T-helper 1 cell (primary cell): ENCODE measurements at places on chromosomes 6 and 20.

DNA sequence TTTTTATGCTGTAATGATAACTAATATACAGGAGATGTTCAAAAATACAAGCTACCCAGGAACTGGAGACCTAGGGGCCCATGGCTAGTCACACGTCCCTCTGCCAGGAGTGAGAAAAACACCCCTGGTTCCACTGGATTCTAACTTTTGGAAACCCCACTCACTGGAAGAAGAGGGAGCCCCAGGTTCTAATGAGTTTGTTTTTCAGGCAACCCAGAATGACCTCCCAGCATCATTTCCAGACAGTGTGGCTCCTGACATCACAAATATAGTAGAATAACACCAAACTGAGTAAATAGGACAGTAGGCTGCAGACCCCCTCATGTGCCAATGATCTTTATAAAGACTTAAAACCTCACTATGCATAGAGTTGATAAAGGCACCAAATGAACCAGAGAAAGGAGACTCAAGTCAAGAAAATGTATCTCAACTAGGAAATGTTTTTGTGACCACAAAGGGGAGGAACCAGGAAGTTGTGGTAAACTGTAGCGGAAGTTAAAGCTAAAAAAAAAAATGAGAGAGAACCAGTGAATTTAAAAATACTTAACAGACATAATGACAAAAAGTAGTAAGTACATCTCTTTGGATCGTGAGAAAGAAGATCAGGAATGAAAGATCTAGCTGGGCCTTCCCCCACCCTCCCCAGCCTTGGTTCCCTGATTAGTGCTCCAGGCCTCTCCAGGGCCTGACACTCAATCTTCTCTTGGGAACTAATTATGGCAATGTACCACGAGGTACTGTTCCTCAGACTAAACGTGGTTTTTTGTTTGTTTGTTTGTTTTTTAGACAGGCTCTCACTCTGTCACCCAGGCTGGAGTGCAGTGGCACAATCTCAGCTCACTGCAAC lies 19.8 kb downstream of the HLA-E start:
- peak; percentile 47 for DNase-seq

DNA sequence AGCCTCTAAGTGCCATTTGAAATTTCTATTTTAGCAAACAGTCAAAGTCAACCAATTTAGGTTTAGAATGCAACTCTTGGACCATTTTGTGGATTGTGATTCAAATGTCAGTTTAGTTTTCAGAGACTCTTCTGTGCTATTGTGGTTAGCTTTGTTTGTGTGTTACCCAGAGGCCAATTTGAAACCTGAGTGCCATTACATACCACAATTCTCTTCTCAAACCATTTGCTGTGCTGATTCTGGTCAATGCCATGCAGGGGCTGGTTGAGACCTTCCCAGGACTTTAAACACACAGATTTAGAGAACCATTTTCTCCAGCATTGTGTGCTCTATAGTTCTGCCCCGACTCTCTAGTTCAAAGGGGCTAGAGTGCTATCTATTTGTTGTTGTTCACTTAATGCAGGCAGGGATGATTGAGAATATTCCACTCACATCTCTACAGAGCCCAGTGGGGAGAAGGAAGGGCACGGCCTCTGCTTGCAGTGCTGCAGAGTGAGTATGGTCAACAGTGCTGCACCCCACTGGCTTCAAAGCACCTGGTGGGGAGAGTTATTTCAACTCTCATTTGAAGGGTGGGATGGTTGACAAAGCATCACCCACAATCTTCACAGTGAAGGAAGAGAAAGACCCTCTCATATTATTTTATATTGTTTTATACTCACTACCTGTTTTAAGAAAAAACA lies 738.2 kb downstream of the COL12A1 start:
- DNase-seq = no peak

DNA sequence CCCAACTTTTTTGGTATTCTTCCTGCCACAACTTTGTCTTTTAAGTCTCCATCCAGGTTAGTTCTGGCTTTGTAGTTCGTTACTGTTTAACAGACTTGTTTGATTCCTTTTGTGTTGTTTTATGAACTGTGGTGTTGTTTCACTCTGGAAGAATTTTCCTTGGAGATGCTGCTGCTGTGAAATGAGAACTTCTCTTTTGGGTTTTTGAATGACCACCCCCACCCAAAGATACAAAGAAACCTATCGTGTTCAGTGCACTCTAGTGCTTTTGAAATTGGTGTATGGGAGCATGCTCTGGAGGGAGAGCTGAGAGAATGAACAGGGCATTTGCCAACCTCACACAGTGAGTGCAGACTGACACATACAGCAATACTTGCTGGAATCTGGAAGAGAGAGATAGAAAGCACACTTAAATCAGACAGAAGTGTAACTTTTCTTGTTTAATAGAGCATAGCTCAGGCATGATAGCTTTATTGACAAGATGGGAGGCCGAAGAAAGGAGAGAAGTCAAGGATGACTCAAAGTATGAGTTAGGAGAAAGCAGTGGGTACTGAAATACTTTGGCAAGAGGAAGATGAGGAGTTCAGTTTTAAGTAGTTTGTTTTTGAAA lies 293.1 kb downstream of the SOX4 start:
- no peak for DNase-seq

DNA sequence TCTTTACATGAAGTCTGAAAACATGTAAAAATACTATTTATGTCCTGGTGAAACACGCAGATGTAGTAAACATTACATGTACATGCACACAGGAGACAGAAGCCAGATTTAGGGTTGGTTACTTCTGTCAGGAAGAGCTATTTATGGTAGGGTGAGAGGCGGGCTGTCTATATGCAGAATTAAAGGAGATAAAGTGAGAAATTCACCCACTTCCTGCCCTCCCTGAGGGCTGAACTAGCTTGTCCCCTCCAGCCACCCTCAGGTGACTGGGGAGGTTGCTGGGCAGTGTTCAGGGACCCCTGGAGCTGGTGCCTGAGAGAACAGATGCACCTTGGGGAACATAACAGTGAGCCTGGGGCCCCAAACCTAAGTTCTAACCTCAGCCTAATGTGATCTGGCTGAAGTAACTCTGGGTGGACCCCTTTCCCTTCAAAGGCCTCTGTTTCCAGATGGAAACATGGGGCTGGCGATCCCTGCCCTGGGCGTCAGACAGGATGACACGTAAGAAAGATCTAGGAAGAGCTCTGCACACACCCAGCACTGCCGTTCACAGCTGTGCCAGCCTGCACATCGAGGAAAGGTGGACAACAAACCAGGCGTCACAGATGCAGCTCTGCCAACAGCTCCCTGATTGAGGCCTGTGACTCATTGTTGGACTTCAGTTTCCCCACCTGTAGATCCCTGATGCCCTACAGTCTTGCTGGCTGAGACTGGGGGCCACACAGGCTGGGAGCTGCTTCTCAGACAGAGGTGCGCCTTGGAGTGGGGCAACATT lies 1.3 kb downstream of the PI16 start:
- no peak for DNase-seq

DNA sequence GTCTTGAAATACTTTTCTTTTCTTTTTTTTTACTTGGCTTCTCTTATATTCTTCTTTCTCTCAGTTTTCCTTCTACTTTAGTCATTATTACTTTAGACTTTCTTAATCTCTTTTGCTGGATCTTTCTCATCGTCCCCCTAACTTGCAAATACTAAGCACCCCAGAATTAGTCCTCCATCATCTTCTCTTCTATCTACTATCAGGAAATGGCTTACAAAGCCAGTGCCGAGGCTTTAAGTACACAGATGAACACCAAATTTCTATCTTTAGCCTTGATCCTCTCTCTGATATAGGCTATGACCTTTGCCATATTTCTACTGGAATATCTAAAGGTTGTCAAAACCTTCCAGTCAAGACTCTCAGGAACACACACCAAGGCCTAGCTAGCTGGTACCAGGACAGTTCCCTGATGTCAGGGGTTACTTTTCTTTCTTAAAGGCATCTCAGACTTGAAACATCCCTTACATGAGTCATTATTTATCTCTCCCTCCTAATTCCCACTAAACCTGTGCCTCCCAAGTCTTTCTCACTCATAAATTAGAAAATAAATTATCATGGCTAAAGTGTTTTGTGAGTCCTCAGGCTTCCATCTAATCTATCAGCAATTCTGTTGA lies 278.6 kb upstream of the TCF21 start:
- no peak for DNase-seq

- DNase-seq = no peak
Measured at GRCh38 chr6:165745492-165745891, 82.5 kb upstream of the PDE10A start.

GRCh38 chr20:47875297-47876025 lies 90.2 kb upstream of the SULF2 start:
- no peak for DNase-seq

DNA sequence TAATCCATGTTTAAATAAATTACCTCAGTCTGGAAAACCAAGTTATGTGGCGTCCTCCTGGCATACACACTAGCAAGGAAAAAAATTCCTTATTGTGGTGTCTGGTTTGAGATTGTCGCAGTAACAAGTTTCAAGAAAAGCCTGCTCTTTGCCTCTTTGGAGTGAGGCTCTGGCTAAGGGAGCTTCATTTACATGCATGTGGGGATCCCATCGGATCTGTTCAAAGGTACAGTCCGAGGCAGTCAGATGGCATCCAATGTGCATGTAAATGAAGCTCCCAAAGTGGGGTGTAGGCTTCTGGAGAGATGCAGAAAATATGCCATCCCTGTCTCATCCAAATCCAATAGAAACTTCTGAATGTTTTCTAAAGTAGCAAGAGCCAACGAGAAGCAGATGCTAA lies 199.5 kb upstream of the FBXL4 start:
- DNase-seq = no peak

GRCh38 chr20:33005132-33005566 lies 916 bp upstream of the SUN5 start:
- no peak for DNase-seq

- no peak for DNase-seq
Measured at GRCh38 chr6:168362276-168362990, 42.9 kb upstream of the DACT2 start.

DNA sequence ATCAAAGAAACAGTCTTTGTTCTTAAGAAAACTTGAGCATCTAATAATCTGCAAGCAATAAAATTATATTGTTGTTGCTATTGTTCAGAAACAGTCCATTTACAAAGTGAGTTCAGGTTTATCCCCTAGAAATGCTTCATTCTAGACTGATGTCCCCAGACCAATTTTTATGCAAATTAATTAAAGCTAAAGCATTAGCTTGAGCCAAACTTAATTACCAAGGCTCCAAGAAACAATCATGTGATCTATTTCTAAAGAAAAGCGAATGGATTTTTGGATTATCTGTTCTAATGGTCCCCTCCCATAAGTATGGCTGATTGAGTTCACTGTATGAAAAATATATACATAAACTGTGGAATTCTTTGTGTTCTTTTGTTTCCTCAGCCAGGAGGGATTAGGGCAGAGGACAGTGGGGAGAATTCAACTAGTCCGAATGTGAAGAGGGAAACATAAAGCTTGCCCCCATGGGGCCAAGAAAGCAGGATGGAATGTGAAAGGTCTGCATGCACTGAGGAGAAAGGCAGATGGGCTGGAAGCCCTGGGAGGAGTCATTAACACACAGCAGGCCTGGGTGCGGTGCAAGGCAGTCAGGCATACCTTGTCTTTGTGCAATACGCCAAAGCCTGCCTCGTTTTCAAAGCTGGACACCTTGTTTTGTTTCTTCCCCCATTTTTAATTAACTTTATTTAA lies 597.1 kb downstream of the KIF16B start:
- DNase-seq = no peak

DNA sequence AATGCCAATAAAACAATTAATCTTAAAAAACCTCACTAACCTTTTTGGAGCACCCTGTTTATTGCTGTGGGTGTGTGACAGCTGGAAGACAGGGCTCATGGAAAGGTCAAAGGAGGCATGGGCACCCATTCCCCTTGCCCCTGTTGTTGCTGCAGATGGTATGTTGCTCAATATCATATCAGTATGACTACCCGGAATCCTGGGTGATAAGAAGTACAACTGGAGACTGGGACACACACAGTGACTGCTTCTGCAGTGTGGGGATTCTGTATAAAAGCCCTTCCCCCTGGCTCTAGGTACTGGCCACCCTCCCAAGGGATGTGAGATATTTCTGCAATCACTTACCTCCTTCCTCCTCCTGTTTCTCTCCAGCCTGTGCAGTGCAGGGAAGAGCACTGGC lies 47.3 kb upstream of the IL20RA start:
- DNase-seq = no peak

DNA sequence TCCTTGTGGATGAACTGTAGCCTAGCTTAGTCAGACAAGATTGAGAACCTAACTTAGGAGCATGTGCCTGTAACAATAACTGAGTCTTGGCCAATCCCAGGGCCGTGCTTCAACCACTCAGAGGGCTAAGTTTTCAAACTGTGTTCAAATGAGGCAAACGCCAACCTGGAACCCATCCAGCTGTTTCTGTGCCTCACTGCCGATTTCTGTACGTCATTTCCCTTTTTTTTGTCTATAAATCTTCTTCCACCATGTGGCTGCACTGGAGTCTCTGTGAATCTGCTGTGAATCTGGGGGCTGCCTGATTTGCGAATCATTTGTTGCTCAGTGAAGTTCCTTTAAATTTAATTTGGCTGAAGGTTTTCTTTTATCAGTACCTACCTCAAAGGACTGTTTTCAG lies 115.0 kb upstream of the CHD6 start:
- DNase-seq = no peak
